ENCODE measurements at places on chromosomes 2 and 18.

DNA sequence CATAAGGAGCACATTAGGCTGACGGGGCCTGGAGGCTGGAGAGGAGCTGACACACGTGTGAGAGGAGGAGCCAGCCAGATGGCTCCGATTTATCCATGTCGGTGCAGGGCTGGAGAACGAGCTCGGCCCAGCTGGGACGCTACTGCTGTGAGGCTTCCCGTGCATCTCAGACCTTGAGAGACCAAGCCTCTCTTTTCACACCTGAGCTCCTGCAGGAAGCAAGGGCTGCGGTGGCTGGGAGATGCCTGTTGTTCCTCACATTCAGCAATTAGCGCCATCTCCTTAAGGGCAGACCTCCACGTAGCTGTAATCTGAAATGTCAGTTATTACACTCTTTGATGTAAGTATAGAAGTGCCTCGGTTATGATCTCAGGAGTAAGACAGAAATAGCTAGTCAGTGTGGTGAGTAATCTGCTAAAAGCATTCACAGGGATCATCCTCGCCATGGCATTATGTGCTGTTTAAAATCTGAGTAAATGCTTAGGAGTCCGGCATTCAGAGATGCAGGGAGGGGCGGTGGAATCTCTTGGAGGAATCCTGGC lies 107.9 kb downstream of the PRKCE start:
- DNase-seq, result no peak

- no peak for DNase-seq
Measured at GRCh38 chr18:50131591-50131990, 63.4 kb downstream of the MYO5B start.

DNA sequence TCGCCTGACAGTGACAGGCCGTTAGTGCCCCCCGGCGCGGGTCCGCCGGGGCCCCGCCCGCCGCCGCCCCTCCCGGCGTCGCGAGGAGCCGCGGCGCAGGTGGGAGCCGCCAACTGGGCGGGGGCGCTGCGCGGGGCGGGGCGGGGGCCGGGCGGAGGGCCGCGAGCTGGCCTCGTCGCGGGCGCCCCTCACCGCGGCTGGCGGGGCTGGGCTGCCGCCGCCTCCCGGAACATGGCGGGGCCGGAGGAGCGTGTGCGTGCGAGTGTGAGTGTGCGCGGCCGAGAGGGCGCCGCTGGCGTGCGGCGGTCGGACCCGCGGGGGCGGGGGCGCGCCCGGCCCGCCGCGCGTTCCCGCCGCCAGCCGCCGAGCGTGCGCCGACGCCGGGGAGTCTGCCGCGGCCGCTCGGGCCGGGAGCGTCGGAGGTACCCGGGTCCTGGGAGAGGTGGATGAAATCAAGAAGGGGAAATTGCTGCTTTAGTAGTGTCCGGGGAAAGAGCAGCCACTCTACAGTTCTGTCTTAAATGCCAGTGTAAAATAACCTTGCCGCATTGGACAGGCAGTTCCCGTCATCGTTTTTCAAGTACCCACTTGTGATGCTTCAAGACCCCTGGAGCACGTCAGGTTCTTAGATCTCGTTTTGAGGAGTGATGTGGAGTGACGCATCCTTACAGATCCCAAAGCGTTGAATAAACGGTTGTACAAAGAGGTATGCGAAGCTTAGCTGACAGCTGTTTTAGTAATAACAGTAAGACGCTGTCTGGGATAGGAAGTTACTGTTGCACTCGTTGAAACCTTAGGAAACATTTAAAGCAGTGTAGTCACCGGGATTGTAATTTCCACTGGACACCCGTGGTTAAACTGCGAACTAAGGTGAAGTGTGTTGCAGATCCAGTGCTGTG lies 836 bp downstream of the ANKRD12 start:
- peak; percentile 44 for DNase-seq

GRCh38 chr2:56292951-56293350 lies 109.2 kb downstream of the CCDC85A start:
- no peak for DNase-seq

DNA sequence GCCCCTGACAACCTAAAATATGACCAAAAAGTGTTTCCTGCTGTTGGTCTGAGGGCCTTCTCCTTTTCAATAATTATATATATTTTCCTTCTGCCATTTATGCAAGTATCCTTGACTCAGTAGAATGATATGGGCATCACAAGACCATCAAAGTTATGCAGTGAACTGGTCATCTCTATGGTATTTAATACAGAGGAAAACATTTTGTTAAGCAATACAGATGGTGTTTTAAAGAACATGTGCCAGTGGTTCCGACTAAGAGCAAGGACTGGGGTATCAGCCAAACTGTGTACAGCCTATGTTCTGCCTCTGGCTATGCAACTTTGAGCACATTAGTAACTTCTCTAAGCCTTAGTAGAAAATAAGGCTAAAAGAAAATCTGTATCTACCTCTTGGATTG lies 179.0 kb downstream of the TRABD2A start:
- no peak for DNase-seq

DNA sequence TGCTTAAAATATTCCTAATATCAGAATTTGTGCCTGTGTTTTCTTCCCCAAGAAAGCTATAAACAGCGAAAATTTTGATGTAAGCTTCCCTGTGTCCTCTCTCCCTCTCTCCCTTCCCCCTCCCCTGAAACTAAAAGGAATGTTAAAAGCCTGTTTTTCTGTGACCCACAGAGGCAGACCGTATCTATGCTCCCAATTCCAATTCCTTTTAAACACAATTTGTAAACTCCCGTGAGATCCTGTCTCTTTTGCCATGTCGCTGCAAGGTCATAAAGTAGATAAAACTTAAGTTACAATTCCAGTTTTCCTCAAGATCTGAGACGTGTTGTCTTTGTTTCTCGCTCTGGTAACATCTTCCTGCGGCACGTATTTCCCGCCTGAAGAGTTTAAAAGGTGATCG lies 23.3 kb downstream of the SKA1 start:
- DNase-seq, result no peak

GRCh38 chr2:3299130-3299529 lies 78.5 kb downstream of the EIPR1 start:
- DNase-seq, result no peak

GRCh38 chr2:225891771-225892170 lies 492.3 kb downstream of the NYAP2 start:
- DNase-seq, result no peak

GRCh38 chr18:61963705-61964104 lies 70.9 kb upstream of the RNF152 start:
- DNase-seq, result no peak

GRCh38 chr18:45997700-45998151 lies 30.6 kb upstream of the EPG5 start:
- no peak for DNase-seq

- no peak for DNase-seq
Measured at GRCh38 chr18:11980163-11980493, 1.2 kb upstream of the IMPA2 start.

DNA sequence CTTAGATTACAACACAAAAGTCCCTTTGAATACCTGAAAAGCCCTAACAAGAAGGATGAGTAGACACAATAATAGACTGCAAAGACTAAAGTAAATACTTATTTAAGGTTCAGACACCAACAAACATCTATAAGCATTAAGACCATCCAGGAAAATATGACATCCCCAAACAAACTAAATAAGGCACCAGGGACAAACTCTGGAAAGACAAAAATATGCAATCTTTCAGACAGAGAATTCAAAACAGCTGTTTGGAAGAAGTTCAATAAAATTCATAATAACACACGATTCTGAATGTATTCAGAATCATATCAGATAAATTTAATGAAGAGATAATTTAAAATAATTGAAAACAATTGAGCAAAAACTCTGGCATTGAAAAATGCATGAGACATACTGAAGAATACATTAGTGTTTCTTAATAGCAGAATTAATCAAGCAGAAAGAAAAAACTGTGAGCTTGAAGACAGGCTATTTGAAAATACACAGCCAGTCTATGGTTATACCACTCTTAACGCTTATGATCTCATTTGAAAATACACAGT lies 1388.8 kb downstream of the DSC3 start:
- DNase-seq, result no peak

GRCh38 chr2:65869296-65869695 lies 436.9 kb upstream of the SPRED2 start:
- no peak for DNase-seq
